ENCODE measurements at places on chromosomes 3 and 15. TPM values are rescaled to one million over a fixed set of nuclear protein-coding genes. Genes with fewer than 3 reads are reported as not detected.
A peak's percentile ranks its signal among the peaks of the same experiment; 100 is the strongest.

DNA sequence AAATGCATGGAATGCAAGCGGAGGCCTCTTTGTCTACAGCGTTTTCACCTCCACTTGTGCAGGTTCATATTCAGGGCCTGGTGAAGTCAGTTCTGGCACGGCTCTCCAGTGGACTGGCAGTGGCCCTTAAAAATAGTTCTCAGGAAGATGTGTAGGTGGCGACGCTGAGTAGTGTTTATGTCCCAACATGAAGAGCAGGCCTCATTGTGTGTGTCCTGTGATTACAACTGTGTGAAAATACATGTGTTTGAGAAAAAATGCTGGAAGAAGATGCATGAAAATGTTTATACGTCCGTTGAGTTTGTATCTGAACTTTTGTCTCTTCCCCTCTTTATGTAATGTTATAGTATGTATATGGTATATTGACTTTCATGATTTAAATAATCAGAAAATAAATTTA lies 7.2 kb downstream of the LIPC start:
- no peak for DNase-seq

DNA sequence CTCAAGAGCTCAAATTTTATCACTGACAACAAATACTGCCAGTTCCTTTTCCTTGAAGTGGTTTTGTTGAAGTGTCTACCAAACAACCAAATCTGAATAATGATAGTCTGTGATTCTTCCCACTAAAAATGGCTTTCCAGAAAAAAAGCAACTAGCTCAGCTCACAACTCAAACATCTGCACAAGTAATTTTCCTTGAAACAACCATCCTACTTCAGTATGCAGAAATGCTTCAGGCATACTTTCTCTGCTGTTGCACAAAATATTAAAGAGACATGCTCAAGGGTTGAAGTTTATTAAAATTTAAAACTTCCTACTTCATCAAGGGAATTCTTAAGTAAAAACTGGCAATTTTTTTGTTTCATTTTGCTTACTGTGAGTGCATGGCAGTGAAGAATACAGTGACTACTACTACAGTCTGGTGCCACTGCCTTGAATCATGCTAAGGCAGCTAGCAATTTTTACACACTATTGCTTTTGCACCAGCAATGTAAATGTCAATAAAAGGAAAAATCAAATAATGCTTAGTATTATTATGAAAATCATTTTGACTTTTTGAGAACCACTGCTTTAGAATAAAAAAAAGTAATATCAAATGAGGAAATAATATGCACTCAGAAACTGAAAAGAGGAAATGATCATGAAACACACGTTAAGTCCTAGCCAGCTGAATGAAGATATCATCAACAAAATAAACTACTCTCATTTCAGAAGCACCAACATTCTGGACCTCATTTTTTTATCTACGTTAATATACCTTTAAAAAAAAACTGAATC lies 33.6 kb downstream of the VPS13C start:
- no peak for DNase-seq

DNA sequence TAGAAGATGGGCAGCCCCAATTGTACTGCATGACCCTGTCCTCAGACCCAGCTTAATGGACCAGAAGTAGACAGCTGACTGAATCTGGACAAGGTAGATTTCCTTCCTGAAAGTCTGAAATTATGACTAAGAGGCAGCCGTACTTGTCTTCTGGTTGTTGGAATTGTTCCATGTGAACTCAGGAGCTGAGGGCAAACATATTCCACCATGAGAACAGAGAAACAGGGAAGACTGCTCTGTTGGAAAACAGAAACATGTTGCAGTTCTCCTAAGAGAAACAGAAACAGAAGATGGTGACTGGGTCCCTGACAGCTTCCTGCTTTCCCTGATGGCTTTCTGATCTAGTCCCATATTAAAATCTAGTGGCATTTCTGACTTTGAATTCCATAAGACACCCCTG lies 24.1 kb downstream of the POPDC2 start:
- no peak for DNase-seq

DNA sequence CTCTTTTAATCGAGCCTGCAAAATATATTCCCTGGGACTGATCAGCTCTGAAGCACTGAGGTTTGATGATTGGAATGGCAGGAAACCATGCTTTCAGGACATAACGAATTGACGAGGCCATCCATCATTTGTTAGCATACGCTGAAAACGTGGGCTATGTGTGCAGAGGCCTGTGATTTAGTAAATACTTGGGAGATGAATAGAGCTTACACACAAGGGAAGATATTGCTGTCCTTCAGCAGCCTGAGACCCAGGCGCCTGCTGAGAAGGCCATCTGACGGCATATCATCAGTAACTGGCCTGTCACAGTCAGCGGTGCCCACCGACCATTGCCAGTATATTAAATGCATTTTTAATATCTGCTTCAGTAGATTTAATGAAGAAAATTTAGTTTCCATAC lies 16.2 kb downstream of the CDIN1 start:
- DNase-seq: no peak

NPAP1 gene
- not detected for total RNA-seq

C3orf22 gene
- not detected for total RNA-seq

IQCF6 gene
- not detected for total RNA-seq

- DNase-seq: peak; percentile 70
Measured at GRCh38 chr15:72474912-72475628, 940 bp downstream of the ARIH1 start.

TERC gene
- total RNA-seq: 530 TPM

ADCY5 gene
- 21.1 TPM for total RNA-seq

ITPKA gene
- 0.41 TPM for total RNA-seq

DNA sequence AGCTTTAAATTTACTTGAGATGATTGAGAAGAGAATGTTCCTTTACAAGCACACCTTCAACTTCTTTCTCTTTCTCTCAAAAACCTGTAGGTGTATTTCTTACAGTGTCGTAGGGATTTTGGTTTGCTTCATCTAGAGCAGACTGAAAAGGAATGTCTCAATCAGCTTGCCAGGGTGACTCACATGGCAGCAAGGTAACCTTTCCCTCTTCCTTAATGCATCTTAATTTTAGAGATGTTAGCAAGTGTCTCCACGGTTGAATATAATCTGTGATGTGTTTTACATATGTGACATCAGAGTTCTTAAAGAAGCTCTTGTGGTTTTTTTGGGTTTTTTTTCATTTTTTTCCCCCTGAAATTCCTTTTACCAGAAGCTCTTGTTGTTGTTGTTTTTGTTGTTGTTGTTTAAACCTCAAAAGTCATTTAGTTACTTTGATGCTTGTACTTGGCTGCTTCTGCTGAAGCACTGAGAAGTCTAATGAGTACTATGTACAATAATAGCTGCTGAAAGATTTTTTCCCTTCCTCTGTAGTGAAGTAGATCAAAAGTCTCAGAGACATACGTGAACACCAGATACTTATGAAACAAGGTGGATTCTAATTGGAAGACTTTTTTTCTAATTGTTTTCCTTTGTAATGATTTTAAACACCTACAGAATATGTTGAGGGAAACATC lies 83.1 kb downstream of the RETNLB start:
- no peak for DNase-seq

DNA sequence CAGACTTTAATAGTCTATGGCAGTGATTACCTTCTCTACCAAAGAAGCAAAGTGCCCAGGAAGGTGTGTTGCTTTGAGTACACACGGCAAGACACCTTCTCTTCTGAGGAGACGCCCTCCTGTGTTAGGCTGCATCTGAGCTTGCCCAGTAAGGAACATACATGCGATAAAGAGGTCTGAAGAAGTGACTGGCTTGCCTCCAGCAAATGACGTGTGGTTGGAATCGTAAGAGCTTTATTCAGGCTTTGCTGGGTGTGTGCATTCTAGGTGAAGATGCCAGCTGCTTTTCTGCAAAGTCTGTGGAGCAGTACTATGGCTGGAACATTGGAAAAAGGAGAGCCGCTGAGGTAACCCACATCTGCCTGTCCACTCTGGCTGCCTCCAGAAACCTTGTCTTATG lies 22.4 kb downstream of the MAP6D1 start:
- DNase-seq: no peak

GRM2 gene
- 1.8 TPM for total RNA-seq

GRCh38 chr3:36648241-36649034 lies 115.9 kb downstream of the DCLK3 start:
- DNase-seq: no peak

GPR27 gene
- 9.7 TPM for total RNA-seq

DNA sequence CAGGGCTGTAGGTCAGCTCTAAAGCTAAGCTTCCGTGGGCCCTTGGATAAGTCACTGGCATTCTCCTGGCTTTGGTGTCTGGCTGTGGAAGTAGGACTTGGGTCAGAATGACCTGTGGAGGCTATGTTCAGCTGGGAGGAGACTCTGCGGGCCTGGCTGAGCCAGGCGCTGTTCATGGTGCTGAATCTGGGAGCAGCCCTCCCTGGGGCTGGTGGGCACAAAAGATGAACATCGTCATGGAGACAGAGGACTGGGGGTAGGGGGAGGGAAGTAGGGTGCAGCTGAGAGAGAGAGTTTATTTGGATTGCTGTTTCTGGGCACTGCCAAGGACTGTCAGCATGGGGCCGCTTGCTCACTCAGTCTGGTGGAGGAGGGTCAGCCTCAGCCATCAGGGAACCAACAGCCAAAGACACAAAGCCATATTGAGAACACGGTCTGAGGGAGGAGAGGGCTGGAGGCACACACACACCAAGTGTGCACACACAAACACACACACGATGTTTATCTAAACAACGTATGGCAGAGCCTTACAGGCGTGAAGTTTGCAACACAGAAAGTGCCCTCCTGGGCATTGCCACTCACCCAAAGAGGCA lies 120.7 kb upstream of the LINGO1 start:
- DNase-seq: no peak

GCSAM gene
- total RNA-seq: not detected

DNA sequence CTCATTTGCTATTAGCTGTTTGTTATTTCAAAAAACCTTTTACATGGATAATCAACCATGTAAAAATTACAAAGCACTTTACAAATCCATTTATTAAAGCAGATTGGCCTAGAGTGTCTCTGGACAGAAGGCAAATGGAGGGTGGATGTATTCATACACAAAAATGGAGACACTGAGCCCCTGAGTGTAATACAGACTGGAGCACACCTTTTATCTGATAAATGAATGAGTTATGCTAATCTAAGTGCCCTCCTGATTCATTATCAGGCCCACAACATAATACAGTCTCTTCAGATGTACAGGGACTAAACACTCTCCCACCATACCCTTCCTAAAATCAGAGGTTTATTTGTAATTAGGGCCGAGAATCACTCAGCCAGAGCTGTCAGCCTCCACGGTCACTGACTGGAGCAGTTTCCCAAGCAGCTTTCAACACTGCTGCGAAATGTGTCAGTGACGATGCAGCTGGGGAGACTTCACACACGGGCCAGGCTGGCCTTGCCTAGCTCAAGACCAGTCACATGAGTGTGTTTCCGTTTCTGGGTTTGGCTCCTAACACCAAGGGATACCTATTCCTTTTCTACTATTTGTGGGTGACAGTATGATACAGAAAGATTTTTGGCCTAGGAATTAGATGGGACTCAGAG lies 271.8 kb downstream of the ZIC1 start:
- DNase-seq: no peak

GOLGA6L9 gene
- total RNA-seq: 6.6 TPM

GRCh38 chr15:49423901-49424550 lies 984 bp downstream of the FGF7 start:
- DNase-seq: no peak
